ENCODE measurements at places on chromosomes 7 and 10.

DNA sequence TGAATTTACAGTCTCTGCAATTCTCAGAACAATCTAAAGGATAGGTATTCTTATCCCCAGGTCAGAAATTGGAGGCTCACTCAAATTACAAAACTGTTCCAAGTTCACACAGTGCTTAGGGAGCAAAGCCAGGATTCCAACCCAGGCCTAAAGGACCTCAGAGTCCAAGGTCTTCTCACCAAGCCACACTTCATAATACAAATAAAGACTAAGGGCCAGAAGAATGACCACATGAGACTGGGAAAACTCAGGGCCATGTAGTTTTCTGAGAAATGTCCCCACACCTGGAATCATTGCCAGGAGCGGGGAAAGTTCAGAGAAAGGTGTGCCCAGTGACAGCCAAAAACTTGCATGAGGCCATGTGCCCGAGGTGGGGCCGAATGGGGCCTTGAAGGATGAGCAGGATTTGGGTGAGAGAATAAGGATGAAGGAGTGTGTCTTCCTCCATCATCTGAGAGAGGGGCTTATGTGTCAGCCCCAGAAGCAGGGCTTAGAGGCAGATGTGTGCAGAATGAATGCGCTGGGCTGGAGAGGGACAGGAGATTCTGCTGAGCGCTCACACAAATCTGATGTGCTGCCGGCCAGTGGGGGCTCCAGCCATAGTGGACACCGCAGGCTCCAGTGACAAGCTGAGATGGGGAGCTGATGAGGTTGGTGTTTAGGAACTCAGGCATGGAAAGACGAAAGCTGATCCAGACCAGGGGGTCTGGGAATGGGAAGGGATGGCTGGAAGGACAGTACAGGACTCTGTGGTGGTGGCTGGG lies 35.9 kb downstream of the BLNK start:
- DNase-seq = no peak

DNA sequence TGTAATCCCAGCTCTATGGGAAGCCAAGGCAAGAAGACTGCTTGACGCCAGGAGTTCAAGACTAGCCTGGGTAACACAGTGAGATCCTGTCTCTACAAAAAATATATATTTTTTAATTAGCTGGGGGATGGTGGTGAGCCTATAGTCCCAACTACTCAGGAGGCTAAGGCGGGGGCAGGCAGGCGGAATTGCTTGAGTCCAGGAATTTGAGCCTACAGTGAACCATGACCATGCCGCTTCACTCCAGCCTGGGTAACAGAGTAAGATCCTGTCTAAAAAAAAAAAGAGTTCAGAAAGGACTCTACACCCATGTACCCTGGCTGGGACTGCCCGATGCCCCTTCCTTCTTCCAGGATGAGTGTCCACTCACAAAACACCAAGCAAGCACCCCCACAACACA lies 648.7 kb downstream of the PARD3 start:
- DNase-seq = no peak

DNA sequence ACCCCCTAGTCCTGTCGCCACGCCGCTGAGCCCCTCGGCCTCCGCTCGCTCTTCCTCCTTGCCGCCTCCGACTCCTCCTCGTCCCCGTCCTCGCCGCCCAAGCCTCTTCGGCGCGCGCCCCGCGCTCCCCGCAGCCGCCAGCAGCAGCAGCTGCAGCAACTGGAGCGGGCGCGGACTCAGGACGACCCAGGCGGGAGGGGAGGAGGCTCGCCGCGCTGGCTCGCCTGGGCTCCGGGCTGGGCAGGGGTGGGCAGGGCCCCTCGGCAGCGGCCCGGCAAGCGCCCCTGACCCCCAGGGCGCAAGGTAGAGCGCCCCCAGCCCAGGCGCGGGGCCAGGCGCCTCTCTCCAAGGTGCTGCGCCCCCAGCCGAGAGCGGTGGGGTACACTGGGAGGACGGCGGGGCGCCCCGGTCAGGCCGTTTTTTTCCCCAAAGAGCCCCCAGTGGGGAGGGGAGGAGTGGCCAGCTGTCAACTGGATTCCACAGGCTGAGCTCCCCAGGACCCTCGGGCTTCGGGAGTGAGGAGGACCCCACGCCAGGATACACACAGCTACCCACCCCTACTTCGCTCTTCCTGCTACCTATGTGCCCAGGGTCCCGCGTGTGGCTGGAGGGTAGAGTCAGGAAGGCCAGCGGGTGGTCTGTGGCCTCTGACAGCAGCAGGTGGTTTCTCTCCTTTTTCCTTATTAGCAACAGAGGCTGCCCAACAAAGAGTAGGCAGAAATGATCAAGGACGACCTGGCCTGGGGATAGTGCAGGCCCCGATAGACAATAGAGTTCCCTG lies 903 bp upstream of the KCNMA1 start:
- DNase-seq = no peak

DNA sequence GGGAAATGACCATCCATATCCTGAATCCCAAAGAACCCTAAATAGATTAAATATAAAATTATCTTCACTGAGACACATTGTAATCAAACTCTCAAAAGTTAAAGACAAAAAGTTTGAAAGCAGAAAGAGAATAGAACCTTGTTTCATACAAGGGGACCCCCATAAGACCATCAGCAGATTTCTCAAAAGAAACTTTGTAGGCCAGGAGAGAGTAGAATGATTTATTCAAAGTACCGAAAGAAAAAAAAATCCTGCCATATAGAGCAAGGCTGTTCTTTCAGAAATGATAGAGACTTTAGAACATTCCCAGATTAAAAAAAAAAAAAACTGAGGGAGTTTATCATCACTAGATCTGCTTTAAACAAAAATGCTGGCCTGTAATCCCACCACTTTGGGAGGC lies 34.8 kb upstream of the KLF14 start:
- DNase-seq = no peak

DNA sequence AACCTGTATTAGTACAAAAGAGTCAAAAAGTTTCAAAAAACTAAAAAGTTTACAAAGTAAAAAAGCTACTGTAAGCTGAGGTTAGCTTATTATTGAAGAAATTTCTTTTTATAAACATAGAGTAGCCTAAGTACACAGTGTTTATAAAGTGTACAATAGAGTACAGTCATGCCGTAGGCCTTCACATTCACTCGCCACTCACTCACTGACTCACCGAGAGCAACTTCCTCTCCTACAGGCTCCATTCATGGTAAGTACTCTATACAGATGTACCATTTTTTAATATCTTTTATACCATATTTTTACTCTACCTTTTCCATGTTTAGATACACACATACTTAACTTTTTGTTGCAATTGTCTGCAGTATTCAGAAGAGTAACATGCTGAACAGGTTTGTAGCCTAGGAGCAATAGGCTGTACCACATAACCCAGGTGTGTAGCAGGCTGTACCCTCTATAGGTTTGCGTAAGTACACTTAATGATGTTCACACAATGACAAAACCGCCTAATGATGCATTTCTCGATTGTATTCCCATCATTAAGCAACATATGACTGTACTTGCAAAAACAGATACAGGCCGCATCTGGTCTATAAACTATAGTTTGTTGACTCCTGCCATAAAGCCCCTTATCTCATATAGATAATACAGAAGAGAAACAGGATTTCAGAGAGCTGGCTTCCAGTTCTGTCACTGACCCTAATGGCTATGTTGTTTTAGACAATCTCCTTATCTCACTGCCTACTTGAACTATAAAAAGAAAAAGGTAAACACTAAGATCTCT lies 438.8 kb downstream of the HTR7 start:
- DNase-seq = no peak

DNA sequence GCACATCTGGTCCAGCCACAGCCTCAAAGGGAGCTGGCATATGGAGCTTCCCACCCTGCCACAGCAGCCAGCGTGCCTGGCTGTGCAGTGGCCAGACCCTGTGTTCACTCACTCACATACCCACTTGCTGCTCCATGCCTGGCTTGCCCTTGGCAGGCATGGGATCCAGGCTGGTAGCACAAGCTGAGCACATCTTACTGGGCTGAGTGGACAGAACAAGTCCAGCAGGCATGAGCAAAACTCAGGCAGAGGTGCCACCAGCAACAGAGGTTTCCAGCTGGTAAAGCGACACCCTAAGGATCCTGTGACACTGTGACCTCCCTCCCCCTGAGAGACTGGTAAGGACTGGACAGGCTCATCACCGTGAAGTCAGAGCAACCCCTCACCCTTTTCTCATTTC lies 25.1 kb downstream of the SVIL start:
- no peak for DNase-seq

DNA sequence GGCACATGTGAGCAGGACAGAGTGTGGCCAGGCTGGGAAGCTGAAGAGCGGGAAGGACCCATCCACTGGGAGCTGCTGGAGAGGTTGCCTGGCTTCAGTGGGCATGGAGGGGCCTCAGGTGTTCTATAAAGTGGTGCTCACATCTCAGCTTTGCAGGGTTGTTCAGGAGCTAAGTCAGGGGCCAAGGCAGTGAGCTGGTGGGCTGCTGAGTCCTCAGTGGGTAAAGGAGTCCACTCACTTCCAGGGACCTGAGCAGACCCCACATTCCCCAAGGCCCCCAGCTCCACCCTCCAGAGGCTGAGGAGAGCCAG lies 28.8 kb upstream of the C10orf53 start:
- no peak for DNase-seq

DNA sequence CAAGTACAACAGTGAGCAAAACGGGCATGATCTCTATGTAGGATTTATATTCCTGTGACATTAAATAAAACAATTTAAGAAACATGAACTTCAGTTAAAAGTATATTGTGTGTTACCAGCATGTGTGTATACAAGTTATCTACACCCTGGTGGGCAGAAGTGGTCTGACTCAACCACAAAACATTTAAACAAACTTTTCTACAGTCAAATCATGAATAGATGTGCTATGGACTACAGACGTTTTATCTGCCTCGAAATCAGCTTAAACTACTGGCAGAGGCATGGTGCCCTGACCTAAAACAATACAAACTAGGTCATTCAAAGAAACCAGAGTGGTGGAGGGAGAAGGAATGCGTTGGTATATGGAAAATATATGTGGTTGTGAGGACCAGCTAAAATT lies 3.6 kb downstream of the ARL3 start:
- no peak for DNase-seq

DNA sequence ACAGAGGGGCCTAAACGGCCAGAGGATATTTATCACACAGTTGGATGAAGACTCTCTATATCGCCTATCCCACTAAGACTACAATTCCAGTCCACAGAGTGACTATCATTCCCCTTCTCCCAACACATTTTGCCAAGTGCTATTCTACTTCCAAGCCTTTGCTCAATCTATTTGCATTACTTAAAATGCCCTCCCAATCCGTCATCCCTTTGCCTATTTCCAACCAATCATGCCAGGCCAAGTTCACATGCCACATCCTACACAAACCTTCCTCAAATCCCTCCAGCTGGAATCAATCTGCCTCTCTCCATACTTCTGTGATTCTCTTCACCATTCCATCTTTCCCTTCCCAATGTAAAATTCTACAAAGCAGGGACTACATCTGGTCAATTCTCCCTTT lies 38.2 kb downstream of the SMURF1 start:
- no peak for DNase-seq

- no peak for DNase-seq
Observed at GRCh38 chr10:35822316-35822715, 180.2 kb upstream of the FZD8 start.

All from effector CD4-positive, alpha-beta T cell (primary cell).